AG08396 (cell line): ENCODE measurements at places on chromosomes 13 and 19.
A peak's percentile ranks its signal among the peaks of the same experiment; 100 is the strongest.

DNA sequence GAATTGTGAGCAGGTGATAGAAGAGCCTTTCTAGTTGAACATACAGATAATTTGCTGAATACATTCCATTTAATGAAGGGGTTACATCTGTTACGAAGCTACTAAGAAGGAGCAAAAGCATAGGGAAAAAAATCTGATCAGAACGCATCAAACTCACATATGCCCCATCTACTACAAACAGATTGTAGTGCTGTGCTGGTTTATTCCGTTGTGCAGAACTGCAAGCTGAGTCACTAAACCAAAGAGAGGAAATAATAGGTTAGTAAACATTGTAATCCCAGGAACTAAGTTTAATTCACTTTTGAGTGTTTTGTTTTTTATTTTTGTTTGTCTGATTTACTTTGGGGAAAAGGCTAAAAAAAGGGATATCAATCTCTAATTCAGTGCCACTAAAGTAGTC lies 136.3 kb downstream of the CDK8 start:
- DNase-seq: no peak

- no peak for DNase-seq
Observed at GRCh38 chr13:41471785-41472184, 14.4 kb downstream of the RGCC start.

GRCh38 chr13:52851137-52851962 lies 2.9 kb upstream of the PCDH8 start:
- DNase-seq: peak; percentile 48

GRCh38 chr19:55459950-55460657 lies 1.3 kb downstream of the ISOC2 start:
- DNase-seq: no peak

- no peak for DNase-seq
Observed at GRCh38 chr19:47514151-47514868, 553 bp downstream of the NAPA start.

DNA sequence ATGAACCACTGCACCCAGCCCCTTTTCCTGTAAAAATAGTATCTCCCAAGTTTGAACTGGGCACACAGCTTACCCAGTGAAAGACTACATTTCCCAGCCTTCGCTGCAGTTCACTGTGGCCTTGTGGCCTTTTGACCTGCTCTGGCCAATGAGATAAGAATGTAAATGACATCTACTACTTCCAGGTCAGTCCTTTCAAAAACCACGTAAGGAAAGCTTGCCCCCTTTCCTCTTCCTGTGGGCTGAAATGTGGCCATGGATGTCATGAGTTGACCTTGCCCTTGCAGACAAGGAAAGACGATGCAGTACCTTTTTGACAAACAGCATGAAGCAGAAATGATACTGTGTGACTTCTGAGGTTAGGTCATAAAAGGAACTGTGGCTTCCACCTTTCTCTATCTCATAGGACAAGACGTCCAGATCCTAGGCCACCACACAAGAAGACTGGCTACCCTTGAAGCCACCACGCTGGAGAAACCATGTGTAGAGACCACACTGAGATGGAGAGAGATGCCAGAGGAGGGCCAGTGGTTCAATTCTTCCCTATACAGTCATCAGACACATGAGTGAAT lies 19.9 kb downstream of the ACER1 start:
- DNase-seq: no peak

DNA sequence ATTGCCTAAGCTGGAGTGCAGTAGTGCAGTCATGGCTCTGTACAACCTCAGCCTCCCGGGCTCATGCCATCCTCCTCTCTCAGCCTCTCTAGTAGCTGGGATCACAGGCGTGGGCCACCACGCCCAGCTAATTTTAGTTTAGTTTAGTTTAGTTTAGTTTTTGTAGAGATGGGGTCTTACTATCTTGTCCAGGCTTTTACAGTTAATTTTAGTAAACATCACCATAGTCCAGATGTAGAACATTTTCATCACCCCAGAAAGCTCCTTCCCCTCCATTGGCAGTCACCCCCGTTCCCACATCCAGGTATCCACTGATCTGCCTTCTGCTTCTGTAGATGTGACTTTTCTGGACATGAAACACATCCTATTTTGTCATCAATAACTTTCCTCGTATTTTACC lies 41.1 kb downstream of the DNM2 start:
- no peak for DNase-seq

- DNase-seq: peak; percentile 35
Observed at GRCh38 chr19:52196256-52196967, 6.6 kb downstream of the PPP2R1A start.

DNA sequence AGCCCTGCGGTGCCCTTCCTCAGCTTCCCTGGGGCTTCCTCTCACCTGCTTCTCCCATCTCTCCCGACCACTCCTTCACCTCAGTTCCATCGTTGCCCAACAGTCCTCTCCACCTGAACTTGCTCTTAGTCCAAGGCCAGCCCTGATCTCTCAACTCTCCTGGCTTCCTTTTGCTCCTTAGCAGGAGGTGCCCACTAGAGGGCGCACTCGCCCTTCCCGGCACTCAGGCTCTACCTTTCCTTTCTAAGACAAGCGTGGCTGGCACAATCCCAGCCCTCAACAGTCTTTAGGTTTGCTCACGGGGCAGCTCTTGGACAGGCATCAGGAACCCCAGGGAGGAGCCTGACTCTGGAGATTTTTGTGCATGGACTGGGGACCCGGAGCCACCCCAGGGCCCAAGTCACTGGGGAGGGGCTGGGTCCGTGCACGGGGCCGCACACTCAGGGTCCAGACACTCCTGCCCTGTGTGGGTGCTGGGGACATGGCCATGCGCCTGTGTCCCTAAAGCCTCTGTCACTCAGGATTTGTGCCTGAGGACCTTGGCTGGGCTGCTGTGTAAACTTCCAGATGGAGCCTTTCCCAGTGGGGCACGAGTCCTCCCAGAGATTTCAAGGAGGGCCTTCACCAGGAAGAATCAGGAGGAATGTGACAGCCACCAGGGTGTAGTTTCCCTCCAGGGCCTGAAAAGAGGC lies 12.1 kb upstream of the CEACAM8 start:
- DNase-seq: peak; percentile 77

- no peak for DNase-seq
Observed at GRCh38 chr19:49515767-49516166, 3.3 kb downstream of the FCGRT start.

DNA sequence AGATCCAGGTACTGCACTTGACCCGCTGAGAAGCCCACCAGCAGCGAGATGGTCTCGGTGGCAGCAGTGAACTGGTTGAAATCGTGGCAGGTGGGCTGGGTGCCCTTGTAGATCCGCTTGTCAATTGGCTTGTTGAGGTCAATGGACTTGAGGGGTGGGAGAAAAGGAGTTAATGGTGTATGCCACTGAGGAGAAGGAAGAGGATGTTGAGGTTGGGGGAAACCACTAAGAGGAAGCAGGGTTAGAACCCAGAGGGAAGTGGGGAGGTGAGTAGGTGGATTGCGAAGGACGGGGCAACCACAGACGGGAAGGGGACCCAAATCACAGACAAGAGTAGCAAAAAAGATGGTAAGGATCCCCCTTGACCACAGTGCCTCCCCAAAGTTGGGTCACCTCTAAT lies 1.7 kb downstream of the DMWD start:
- DNase-seq: no peak

GRCh38 chr19:13978351-13979243 lies 26.3 kb downstream of the DCAF15 start:
- DNase-seq: peak; percentile 51

GRCh38 chr13:83753912-83754624 lies 128.2 kb downstream of the SLITRK1 start:
- DNase-seq: no peak

- no peak for DNase-seq
Observed at GRCh38 chr19:33231511-33231910, 5.9 kb upstream of the SLC7A10 start.

DNA sequence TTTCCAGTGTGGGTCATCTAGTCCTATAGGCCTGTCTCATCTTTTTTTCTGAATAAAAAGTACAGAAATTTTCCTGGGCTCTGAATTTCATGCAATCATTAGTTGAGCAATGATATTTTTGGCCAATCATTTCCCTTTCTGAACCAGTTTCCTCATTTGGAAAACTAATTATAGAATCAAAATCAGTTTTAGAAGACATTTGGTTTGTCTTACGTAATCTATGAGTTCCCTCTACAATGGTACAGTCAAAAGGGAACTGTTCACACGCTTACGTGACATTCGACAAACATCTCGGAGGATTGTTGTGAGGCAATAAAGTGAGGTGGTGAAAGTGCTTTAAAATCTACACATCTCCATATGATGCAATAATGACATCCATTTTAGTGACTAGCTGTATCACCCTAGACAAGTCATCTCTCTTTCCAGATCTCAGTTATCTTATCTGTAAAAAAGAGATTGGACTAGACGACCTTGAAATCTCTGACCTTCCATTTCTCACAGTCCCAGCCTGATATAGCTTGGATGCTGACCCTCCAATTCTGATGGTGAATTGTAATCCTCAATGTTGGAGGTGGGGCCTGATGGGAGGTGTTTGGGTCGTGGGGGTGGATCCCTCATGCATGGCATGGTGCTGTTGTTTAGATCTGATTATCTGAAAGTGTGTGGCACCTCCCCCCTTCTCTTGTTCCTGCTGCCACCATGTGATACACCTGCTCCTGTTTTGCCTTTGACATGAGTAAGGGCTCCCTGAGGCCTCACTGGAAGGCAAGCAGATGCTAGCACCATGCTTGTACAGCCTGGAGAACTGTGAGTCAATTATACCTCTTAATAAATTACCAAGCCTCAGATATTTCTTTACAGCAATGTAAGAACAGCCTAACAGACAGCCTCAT lies 26.7 kb downstream of the FLT1 start:
- no peak for DNase-seq

GRCh38 chr19:40366697-40367561 lies 18.4 kb downstream of the PLD3 start:
- peak; percentile 29 for DNase-seq

DNA sequence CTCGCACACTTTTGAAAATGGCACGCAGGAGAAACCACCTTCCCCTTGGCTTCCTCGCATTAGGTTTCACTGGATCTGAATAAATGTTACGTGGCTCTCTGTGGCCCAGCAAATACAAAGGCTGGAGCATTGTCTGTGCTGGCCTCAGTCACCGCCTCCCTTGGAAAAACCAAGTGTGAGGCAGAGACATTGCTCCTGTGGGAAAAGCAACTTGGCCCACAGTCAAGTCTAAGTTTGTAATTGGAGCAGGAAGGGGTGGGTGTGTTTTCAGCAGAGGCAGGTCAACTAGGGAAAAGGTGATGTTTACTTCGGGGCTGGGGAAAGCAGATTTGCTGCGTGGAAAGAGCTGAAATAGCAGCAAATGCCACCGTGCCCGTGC lies 101.6 kb downstream of the IRS2 start:
- DNase-seq: no peak

DNA sequence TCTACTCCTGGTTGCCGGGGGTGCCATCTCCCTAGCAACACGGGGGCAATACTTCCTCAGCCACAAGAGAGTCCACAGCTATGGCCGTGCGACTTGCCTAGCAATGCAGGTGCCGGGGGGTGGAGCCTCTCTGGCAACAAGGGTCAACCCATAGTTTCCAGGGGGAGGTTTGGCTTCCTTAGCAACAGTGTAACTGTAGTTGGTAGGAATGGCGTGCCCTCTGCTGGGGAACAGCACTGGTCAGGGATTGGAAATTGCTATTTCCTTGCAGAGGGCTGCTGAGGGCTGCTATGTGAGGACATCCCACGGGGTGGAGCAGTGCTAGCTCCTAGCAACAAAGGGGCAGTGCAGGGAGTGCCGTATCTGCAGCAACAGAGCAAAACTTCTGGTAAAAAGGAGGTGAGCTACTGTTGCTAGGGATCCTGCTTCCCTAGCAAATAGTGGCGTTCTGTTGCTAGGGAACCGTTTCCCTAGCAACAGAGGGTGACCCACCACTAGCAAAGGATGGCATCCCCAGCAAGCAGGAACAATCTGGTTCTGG lies 7.0 kb upstream of the TMC4 start:
- DNase-seq: peak; percentile 60

GRCh38 chr19:48950830-48951519 lies 3.7 kb upstream of the BAX start:
- DNase-seq: no peak

DNA sequence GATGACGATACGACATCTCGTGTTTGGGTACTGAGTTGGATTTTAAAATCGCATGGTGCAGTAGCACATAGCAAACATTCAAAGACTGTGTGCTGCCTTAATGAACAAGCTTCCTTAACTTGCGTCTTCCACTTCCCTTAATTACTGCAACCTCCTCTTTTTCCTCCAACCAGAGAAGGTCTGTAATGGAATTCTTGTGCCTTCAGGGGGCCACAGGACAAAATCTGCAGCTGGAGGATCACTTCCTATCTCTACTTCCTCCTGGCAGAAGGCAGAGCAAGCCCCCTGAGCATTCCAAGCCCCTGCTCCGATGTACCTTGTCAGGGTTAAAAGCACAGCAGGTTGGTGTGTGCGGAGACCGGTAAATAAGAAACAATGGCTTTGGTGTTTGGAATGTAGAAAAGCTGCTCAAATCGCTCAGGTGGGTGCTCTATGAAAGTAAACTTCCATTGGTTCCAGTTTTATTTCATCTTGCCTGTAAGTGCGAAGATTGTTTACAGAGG lies 151.3 kb upstream of the UQCRFS1 start:
- no peak for DNase-seq

DNA sequence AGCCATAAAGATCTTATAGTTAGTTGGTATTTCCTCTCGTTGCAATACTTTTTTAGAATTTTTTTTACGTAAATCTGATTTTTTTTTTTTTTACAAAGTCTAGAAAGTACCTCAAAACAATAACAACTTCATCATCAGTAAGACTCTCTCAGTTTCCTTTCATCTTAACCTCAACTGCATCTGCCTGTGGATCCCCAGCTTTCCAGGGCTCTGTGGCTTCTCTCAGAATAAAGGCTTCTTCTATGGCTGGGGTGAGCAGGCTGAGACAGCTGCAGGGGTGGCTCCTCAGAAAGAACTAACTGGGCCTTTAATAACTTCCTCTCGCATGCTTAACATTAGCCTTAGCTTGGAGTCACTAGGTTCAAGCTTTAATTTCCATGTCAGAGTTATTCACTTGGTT lies 4.2 kb downstream of the ZNF506 start:
- DNase-seq: no peak

DNA sequence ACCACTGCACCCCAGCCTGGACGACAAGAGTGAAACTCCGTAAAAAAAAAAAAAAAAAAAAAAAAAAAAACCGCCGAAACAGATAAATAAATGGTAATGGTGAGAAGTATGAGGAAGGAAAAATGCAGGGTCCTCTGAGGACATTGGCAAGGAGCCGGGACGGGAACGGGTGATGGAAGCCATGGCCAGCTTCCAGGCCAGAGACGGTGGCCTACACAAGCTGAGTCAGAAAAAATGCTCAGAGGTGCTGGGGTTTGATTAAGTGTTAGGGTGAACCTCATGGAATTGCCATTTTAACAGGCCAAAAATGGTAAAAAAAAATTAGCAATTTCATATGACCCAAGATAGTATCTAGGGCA lies 866 bp upstream of the ZSWIM4 start:
- peak; percentile 80 for DNase-seq

DNA sequence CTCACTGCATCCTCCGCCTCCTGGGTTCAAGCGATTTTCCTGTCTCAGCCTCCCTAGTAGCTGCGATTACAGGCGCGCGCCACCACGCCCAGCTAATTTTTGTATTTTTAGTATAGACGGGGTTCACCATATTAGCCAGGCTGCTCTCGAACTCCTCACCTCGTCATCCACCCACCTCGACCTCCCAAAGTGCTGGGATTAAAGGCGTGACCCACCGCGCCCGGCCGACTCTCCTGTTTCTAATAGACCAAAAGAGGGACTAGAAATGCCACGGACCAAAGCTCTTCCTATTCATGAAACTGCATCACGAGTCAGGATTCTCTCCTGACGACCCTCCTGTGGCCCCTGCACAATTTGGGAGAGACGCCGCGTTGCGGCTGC lies 563 bp downstream of the ZNF43 start:
- no peak for DNase-seq

GRCh38 chr19:5873617-5874199 lies 3.4 kb upstream of the FUT5 start:
- DNase-seq: no peak
